ENCODE measurements at places on chromosomes 16 and 17.

GRCh38 chr16:2512735-2513404 is 882 bp upstream of the ATP6V0C start:
- no peak for DNase-seq

- no peak for DNase-seq
Measured at GRCh38 chr17:64599827-64600226, 62.3 kb downstream of the SMURF2 start.

DNA sequence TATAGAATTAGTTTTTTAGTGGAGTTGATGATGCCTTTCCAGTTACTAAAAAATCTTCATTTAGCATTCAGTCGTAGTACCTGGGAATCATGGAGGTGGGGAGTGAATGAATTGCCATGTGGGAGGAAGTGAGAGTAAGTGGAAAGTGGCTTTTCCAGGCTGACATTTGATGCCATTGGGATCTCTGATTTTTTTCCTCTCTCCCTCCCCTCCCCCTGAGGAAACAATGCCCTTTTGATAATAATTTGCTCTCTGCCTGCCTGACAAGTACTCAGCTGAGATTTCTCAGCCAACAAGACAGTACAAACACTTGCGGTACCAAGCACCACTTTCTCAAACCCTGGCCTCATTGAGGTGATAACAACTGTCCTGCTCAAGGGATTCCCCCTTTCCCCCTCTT is 2.2 kb downstream of the UBE2Z start:
- DNase-seq, result no peak

DNA sequence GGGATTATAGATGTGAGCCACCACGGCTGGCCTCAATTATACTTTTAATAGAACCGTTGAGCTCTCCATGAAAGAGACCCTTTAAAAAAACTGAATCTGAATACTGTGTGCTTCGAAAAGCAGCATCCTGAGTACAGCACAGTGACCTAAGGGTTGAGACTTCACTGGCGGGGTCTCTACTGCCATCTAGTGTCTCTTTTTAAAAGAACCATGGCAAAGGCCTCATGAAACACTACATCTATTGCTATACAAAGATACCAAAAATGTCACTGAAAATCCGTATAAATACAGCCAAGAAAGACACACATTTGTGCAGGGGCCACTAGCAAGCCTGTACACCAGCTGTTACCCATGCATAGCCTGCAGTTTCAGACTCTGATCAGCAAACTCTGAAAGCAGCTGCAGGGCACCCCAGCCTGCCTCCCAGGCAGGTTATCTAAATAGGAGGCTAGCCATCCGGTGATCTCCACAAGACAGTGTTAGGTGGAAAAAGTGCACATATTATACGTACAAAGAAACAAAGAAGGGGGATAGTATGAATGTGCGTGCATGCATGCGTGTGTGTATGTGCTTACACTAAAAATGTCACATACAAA is 35.3 kb downstream of the NPLOC4 start:
- DNase-seq, result peak; percentile 78

DNA sequence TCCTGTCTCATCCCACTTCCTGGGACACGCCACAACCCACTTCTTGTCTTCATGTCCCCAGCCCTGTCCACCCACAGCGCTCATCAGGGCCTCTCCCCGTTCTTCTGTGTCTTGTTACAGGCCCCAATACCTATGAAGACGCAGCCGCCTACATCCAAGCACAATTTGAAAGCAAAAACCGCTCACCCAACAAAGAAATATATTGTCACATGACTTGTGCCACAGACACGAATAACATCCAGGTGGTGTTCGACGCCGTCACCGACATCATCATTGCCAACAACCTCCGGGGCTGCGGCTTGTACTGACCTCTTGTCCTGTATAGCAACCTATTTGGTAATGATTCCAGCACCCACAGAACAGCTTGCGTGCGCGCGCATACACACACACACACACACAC is 70.6 kb downstream of the AMFR start:
- no peak for DNase-seq

DNA sequence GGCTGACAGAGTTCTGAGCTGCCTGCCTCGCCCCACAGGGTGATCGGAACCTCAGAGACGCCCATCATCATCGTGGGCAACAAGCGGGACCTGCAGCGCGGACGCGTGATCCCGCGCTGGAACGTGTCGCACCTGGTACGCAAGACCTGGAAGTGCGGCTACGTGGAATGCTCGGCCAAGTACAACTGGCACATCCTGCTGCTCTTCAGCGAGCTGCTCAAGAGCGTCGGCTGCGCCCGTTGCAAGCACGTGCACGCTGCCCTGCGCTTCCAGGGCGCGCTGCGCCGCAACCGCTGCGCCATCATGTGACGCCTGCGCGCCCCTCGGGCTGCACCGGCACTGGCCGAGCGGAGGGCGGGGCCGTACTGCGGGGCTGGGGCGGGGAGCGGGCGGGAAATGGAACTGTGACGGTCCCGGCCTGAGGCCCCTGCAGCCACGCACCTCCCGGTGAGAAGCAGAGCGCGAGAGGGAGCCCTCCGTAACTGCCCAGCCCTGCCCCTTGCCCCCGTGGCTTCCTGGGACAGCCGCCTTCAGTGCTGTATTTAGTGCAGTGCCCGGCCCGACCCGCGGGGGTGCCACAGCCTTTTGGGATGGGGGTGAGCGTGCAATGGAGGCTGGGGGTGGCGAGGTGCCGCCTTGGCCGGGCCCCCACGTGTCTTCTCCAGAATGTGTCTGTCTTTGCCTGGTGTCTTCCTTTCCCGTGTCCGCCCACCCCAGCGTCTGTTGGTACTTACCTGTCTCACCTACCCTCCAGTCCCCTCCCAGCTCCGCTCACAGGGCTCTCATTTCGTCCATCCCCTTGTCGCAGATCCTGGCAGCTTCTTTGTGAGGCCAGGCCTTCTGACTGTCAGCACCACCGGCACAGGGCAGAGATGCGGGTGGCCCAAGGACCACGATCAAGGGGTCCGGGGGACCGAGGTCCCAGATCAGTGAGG is 9.8 kb downstream of the RASL10B start:
- no peak for DNase-seq

GRCh38 chr17:69625474-69625873 is 211.0 kb downstream of the MAP2K6 start:
- no peak for DNase-seq

DNA sequence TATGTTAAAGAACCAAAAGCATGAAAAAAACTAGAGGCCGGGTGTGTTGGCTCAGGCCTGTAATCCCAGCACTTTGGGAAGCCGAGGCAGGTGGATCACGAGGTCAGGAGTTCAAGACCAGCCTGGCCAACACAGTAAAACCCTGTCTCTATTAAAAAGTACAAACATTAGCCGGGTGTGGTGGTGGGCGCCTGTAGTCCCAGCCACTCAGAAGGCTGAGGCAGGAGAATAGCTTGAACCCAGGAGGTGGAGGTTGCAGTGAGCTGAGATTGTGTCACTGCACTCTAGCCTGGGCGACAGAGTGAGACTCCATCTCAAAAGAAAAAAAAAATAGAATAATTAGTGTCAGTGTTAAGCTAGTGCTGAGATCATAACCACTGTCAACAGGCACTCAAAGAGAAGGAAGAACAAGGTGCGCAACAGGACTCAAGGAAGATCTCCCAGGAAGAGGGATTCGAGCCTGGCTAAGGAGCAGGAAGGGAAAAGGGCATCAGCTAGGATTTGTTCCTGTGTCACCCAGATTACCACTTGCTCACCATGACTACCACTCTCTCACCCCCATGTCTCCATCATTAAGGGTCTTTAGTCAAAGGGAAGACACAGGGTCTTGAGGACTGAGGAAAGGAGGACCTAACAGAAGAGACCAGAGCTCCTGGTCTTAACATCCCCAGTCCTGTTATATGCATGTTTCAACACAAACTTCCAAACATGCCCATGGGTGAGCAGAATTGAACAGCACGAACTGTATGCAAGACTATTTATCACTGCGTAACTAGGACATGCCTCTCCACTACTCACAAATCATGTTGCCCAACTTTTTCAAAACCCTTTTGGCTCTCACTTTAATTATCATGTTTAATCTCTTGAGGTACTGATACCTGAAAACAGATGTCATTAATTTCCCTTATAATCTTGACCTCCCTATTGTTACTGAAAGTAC is 88.3 kb upstream of the PLEKHM1 start:
- DNase-seq, result no peak

All from fibroblast of skin of back (primary cell).